Suppressor macrophage treated with lipopolysaccharide for 1 hour (primary cell): ENCODE measurements at places on chromosomes 12 and 14.

- no peak for DNase-seq
Observed at GRCh38 chr14:92383805-92384204, 60.8 kb downstream of the SLC24A4 start.

GRCh38 chr12:67446716-67447115, 177.6 kb downstream of the CAND1 start:
- DNase-seq, result no peak

GRCh38 chr12:56029166-56029519, 8.3 kb downstream of the IKZF4 start:
- no peak for DNase-seq

GRCh38 chr14:101251812-101252442, 309.4 kb upstream of the DIO3 start:
- no peak for DNase-seq

DNA sequence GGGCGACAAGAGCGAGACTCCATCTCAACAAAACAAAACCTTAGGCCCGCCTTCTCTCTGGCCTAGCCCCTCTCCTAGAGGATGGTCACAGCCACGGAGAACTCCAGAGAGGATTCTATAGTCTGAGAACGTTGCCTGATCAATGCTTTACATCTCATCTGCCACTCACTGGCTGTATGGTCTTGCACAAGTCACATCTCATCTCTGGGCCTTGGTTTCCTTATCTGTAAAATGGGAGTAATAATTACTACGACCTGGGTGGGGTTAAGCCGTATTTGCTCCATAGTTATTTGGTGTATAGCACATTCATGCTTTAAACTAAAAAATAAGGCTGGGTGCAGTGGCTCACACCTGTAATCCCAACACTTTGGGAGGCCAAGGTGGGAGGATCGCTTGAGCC, 8.5 kb downstream of the TRPV4 start:
- no peak for DNase-seq

DNA sequence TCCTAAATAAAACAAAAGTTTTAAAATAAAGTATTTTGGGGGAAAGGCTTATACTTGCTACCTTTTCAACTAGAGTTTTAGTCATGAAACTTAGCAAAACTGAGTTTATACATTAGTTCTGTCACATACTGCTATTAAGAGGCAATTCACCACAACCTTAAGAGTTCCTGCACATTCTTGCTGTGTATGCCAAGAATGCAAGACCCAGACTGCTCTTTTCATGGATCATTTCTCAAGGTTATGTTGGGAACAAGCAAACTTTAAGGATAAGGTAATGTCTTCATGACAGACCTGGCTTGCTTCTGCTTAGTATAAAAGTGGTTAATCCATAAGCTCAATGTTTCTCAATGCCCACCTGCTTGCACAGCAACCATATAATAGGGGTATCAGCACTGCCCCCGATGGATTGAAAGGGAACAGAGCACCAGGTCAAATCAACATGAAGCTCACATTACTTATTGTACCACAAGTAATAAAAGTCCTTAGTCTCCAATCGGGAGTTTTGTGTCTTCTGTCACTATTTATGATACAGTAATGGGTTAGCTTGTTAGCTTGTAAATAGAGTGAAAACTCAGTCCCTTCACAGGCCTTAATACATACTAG, 67.6 kb downstream of the KIF21A start:
- no peak for DNase-seq

DNA sequence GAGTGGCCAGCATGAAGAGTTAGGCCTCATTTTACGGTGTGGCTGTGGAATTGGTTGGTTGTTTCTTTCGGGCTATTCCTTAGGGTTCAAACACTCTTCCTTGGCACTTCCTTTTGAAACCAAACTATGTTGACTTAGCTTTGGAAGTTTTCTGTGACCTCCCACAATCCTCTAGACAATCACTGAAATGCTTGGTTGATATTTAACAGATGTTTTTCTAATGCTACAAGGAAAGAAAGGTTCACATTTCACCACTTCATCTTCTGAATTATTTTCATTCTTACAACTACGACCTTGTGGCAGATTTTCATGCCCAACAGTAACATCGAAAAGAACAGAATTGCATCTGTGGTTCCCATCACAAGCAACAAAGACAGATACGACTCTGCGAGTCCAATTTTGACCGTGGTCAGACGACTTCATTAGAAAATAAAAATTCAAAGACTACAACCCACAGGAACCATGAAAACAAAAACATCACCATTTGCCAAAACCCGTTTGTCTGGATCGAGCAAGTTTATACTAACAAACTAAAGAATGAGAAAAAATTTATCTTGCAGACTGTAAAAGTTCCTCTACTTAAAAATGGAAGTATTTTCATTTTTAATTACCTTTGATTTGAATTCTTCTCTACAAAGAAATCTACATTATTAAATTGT, 16.9 kb downstream of the PRKAB1 start:
- no peak for DNase-seq

GRCh38 chr12:65878540-65878939, 54.3 kb downstream of the HMGA2 start:
- DNase-seq, result no peak

- no peak for DNase-seq
Observed at GRCh38 chr12:66111605-66112004, 18.9 kb downstream of the LLPH start.
